H1 (cell line): ENCODE measurements at places on chromosomes 5 and 9. TPM values are rescaled to one million over a fixed set of nuclear protein-coding genes. Genes with fewer than 3 reads are reported as not detected.

Gene LIX1
- total RNA-seq: 0.26 and 0.33 TPM in 2 replicates

Gene TRIM36
- 14.1 and 16.5 TPM in 2 replicates for total RNA-seq

Gene POU5F2
- 0.06 TPM in 2 replicates for total RNA-seq

GRCh38 chr9:118630931-118631595 lies 738.2 kb downstream of the BRINP1 start:
- no peak overlapping the region for H3K27ac ChIP-seq
- no peaks in the 10 kb centered on the region for H3K36me3 ChIP-seq

- H3K27ac ChIP-seq: no peak overlapping the region
- no peak for DNase-seq
- no peaks in the 10 kb centered on the region for H3K27me3 ChIP-seq
- no peak overlapping the region for H3K4me3 ChIP-seq
- H3K4me1 ChIP-seq: no peaks in the 10 kb centered on the region
Observed at GRCh38 chr5:148747536-148747906, 78.9 kb upstream of the ADRB2 start.

DNA sequence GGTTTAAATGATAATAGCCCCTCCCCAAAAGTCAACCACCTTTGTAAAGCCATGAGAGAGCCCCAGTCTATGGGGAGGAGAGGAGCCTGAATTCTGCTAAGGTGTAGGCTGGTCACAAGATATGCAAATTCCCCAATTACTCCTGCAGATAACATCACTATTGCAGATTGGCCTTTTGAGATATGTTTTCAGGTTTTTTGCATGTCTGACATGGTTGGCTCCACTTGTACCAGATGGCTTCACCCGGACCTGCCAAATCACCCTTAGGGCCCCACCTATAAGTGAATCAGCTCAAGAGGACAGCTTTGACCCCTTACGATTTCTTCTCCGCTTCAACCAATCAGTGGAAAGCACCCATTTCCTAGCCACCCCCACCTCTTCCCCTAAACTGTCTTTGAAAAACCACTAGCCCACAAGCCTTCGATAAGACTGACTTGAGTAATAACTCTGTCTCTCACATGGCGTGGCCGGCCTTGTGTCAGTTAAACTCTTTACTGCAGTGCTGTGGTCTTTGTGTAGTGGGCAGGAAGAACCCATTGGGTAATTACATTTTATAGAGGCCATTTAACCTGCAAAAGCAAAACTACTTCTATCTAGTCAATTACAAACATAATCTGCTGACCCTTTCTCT lies 69.7 kb downstream of the PRLR start:
- DNase-seq: no peak
- no peak overlapping the region for H3K27ac ChIP-seq
- no peak overlapping the region for H3K4me3 ChIP-seq
- no peaks in the 10 kb centered on the region for H3K4me1 ChIP-seq

DNA sequence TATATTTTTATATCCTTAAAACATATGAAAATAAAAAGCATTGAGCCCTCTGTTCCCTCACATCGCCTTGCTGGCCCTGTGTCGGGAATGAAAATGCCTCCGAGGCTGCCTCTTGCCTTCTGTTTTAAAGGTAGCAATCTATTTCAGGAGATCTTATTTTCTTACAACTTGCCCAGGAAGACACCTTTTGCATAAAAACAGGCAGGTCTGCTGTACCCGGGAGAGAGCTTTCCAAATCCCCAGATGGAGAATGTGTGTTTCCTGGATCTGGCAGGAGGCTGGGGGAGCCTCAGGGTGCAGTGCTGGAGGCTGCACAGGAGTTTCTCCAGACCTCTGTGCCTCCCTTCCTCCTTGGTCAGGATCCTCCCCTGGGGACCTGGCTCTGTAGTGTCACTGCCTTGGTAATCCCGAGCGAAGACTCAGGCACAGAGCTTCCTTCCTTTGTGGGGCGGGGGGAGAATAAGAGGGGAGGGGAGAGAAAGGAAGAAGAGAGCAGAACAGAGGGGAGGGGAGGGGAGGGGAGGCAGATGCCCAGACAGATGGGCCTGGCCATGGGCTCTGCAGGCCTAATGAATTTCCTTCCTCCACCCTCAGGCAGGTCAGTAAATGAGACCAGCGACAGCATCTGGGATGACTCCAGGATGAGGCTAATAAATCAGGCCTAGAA lies 104.0 kb upstream of the BOD1 start:
- DNase-seq: no peak
- H3K36me3 ChIP-seq: no peaks in the 10 kb centered on the region
- no peak overlapping the region for H3K27ac ChIP-seq
- H3K27me3 ChIP-seq: no peaks in the 10 kb centered on the region

GRCh38 chr9:128771094-128771721 lies 519 bp downstream of the ZER1 start:
- peak overlapping the region; percentile 97 for H3K4me3 ChIP-seq
- no peak for DNase-seq
- no peaks in the 10 kb centered on the region for H3K4me1 ChIP-seq
- no peaks in the 10 kb centered on the region for H3K36me3 ChIP-seq
- peak overlapping the region; percentile 85 for H3K27ac ChIP-seq
- no peaks in the 10 kb centered on the region for H3K27me3 ChIP-seq

- no peaks in the 10 kb centered on the region; the same call in 1 of the 2 replicates for H3K27me3 ChIP-seq
- no peak for DNase-seq
- H3K4me3 ChIP-seq: no peak overlapping the region
- no peaks in the 10 kb centered on the region for H3K36me3 ChIP-seq
- peaks cover 3% of the 10 kb centered on the region for H3K4me1 ChIP-seq
- H3K27ac ChIP-seq: no peak overlapping the region
Observed at GRCh38 chr5:73135021-73135420, 14.6 kb downstream of the TMEM171 start.

DNA sequence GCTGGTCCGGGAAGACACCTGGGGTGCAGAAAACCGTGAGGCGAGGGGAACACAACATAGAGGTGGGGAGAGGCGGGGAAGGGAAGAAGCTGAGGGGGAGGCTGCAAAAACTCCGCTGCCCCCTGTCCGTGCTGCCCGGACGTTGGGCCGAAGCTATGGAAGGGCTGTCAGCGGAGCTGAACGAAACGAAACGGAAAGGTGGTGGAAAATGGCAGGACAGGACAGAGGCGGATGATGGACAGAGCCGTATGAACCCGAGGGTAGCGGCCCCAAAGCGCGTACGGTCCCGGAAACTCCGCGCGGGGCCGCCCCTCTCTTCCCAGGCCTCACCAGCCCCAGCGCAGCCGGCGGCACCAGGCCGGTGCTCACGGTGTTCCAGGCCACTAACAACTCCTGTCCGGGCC lies 272 bp downstream of the ANAPC2 start:
- H3K27me3 ChIP-seq: no peaks in the 10 kb centered on the region; the same call in 1 of the 2 replicates
- peaks cover 8% of the 10 kb centered on the region; the same call in 1 of the 2 replicates for H3K4me1 ChIP-seq
- peak overlapping the region; percentile 57; the same call in 1 of the 2 replicates for H3K27ac ChIP-seq
- H3K36me3 ChIP-seq: peaks cover 13% of the 10 kb centered on the region; the same call in 1 of the 2 replicates
- DNase-seq: no peak

GRCh38 chr5:74118071-74118470 lies 492.1 kb downstream of the ARHGEF28 start:
- no peaks in the 10 kb centered on the region for H3K36me3 ChIP-seq
- H3K4me1 ChIP-seq: no peaks in the 10 kb centered on the region
- DNase-seq: no peak
- no peak overlapping the region for H3K4me3 ChIP-seq
- no peaks in the 10 kb centered on the region for H3K27me3 ChIP-seq
- no peak overlapping the region for H3K27ac ChIP-seq

- H3K27me3 ChIP-seq: no peaks in the 10 kb centered on the region
- H3K27ac ChIP-seq: no peak overlapping the region
- H3K4me1 ChIP-seq: no peaks in the 10 kb centered on the region
- H3K4me3 ChIP-seq: no peak overlapping the region
- H3K36me3 ChIP-seq: no peaks in the 10 kb centered on the region
- no peak for DNase-seq
Observed at GRCh38 chr5:6774721-6775204, 61.5 kb downstream of the TENT4A start.

- no peaks in the 10 kb centered on the region for H3K36me3 ChIP-seq
- H3K4me1 ChIP-seq: no peaks in the 10 kb centered on the region
- no peak for DNase-seq
- H3K27me3 ChIP-seq: no peaks in the 10 kb centered on the region
Observed at GRCh38 chr5:60332244-60333004, 367.5 kb downstream of the DEPDC1B start.

- no peaks in the 10 kb centered on the region; the same call in 1 of the 2 replicates for H3K4me1 ChIP-seq
- H3K27me3 ChIP-seq: no peaks in the 10 kb centered on the region
- H3K27ac ChIP-seq: no peak overlapping the region
- no peak for DNase-seq
- no peak overlapping the region for H3K4me3 ChIP-seq
- H3K36me3 ChIP-seq: no peaks in the 10 kb centered on the region
Observed at GRCh38 chr9:20319641-20320337, 302.5 kb downstream of the MLLT3 start.

GRCh38 chr9:7169717-7170389 lies 412.1 kb downstream of the KDM4C start:
- no peaks in the 10 kb centered on the region for H3K27me3 ChIP-seq
- H3K4me3 ChIP-seq: no peak overlapping the region
- DNase-seq: no peak
- no peaks in the 10 kb centered on the region for H3K36me3 ChIP-seq
- H3K27ac ChIP-seq: no peak overlapping the region
